ENCODE measurements at places on chromosomes 6 and 20.

DNA sequence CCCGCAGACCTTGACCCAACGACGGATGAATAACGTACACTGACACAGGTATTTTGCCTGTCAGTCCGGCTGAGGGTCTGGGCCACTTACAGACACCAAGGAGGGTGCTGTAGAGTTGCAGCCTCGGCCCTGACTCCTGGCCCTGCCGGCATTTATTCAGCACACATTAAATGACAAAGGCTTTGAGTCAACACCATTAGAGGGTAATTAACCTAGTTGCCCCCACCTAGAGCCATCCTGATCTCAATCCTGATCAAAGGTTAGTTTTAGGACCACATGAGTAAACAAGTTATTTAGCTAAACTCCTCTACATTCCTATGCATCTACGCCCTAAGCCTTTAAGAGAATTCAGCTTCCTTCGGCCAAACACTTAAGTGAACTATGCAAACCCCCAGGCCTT lies 11.9 kb upstream of the PM20D2 start:
- no peak for DNase-seq

- no peak for DNase-seq
Measured at GRCh38 chr6:90818163-90818562, 231.3 kb upstream of the MAP3K7 start.

DNA sequence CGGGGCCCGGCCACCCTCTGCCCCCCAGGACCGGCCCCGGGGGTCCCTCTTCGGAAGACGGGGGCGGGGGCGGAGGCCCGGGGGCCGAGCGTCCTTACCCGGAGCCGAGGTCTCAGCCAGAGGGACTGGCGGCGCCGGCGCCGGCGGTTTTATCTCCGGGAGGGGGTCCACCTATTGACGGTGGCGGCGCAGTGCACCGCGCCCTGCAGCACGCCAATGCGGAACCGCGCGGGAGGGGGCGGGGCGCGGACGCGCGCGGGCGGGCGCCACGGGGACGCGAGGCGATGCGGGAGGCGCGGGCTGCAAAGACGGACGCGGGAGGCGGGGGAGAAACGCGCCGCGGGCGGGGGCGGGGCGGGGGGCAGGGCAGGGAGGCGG lies at the start of gene EEF1A2:
EEF1A2 (minus strand) TSS at position 124 of the 378 bp plus-strand sequence. CDS start 1,320 bp downstream, outside the sequence.
- peak; percentile 64 for DNase-seq

- DNase-seq, result no peak
Measured at GRCh38 chr6:13427316-13427715, 60.1 kb downstream of the GFOD1 start.

GRCh38 chr20:53847139-53847836 lies 223.1 kb downstream of the BCAS1 start:
- DNase-seq, result peak; percentile 42
